ENCODE measurements at places on chromosomes 6 and 20.

DNA sequence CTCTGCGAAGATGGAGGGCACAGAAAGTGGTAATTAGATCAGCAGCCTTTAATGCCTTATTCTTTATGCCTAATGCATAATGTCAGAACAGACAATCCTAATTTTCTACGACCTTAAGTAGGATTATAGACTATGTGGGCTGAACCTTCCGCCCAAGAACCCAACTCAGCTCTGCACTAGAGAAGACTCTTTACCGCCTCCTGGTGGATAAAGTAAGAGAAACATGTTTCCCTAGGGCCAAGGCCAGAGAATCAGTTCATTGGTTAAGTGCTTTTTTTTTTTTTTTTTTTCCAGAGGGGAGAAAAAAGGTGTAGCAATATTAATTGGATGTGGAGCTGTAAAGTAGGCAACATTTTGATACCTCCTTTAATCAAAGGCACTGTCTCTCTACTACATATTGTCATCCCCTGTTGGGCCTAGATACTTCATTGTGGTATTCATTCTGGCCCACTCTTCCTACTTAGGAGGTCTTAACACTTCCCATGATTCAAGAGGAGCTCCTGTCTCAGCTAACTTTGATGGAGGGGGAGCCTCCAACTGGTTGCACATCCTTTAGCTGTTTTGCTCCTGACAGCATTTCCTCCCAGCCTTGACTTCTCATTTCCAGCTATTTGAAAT, 124.9 kb upstream of the NRN1 start:
- peak; percentile 15 for DNase-seq

DNA sequence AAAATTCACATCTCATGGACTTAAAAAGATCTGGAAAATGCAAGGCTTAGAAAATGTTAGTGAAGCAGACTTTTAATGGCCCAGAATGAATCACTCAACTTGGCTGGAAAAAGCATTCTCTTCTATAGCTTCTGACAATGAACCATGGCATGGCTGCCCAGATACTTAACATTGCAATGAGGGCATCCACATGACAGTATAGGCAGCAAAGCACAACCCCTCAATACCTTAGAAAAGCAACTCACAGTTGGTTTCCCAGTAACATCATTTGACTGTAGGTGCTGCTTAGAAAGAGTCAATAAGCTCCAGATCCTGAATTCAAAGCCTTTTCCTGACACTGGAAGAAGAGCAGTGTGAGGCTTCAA, 155.8 kb downstream of the EYA4 start:
- DNase-seq = no peak

DNA sequence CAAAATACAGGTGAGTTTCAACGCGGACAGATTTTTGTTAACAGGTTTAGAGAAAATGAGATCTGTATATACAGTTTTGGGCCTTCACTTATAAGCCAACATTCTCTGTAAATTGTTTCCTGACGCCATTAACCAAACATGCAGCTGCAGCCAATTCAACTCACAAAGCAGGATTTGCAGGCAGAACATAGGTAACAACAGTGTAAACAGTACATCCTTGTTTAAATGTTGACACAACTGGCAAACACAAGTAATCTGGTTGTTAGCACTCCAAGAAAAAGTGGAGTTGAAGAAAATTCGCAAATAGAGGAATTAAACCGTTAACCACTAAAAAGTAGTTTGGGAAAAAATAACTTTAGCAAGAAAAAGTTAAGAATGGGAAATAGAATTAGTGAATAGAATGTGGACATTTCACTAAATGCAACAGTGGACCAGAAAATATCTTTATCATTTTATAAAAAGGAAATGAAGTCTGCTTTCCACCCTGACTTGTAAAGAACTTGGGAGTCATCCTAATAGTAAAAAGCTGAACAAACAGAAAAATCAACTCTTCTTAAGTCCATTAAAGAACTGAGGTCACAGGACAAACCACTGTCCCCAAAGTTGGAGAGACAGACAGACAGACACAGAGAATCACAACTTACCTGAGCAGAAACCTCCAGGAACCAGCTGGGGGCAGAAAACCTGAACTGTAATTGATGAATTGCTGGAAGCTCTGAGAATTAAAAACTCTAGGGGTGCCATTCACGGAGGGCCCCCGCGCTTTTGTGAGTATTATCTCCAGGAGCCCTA, 10.1 kb downstream of the SMIM28 start:
- no peak for DNase-seq

DNA sequence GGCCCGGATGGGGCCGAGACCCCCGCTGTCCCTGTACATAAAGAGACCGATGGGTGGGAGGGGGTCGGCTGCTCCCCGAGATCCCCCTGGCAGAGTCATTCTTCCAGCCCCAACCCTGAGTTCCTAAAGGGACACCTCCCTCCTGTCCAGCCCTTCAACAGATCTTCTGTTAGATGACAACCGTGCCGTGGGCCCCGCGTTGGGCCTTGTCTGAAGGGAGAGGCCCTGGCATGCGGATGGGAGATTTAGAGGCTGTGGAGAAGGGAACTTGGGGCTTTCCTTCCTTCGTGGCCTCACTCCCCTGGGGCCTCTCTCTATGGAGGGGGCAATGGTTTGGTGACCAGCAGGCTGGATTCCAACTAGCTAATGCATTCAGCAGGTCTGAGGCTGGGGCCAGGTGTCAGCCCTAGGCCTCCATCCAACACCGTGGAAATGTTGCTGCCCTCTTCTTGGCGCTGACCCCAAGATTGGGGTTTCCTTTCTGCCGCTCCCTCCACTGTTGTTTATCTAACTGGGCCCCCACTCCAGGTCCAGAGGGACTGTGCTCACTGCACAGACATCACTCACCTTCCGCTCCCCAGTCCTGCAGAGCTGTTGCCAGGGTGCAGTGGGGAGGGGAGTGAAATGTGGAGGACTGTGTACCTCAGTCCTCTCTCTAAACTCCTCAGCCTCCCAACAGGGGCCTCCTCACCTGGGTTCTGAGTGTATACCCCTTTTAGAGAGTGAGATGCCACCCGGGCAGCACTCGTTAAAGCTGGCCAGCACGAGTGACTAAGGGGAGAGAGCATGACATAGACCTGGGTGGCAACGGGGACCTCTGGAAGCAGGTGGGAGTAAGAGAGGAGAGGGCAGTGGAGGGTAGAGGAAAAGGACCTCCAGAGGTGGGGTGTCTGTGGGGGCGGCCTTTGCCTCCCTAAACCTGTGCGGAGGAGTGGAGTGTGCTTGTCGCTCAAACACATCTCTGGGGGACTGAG, 6.7 kb downstream of the TMEM151B start:
- DNase-seq = no peak

DNA sequence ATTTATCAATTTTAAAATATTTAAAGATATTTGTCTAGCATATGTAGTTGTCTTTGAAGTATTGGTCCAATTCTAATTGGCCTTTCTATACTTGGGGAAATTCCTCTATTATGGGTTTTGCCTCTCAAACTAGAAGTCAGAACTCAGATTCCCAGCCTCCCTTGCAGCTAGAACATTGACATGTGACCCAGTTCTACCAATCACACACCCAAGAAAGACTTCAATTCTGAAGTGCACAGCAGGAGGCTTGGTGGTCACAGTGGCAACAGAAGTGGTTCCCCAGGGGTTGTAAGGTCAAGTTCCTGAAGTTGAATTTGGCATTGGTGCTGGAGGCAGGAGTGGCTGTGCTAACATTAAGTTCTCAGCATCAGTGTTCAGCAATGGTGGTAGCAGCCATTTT, 14.8 kb upstream of the FKBP5 start:
- DNase-seq = no peak

- no peak for DNase-seq
These were observed 649.7 kb upstream of the CHD6 start for GRCh38 chr20:42267793-42268384.

Data from CD4-positive, alpha-beta T cell treated with Interleukin-4 for 4 hours (primary cell).